ENCODE measurements at places on chromosomes 13 and 19.

- no peak for DNase-seq
These were observed 35.6 kb upstream of the TPTE2 start for GRCh38 chr13:19596960-19597361.

DNA sequence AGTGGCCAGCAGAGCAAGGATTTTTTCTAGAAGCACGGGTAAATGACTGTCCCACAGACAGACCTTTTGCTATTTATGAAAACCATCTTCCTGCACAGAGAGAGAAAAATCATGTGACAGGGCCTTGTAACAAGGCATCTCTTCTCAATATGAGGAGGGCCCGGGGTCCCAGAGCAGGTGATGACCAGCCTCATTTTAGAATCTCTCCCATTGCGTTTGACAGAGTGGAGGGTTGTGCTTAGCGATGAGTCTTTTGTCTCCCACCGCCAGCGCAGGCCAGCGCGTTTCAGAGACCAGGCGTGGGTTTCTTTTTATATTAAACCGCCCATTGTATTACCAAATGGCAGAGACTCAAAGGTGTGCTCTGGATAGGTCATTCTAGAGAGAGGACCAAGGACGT, 97.4 kb upstream of the UBL3 start:
- no peak for DNase-seq

GRCh38 chr19:57512845-57513244, 13.1 kb downstream of the ZNF773 start:
- peak; percentile 10 for DNase-seq

- no peak for DNase-seq
These were observed 67.8 kb upstream of the ARHGEF7 start for GRCh38 chr13:111047326-111047725.

DNA sequence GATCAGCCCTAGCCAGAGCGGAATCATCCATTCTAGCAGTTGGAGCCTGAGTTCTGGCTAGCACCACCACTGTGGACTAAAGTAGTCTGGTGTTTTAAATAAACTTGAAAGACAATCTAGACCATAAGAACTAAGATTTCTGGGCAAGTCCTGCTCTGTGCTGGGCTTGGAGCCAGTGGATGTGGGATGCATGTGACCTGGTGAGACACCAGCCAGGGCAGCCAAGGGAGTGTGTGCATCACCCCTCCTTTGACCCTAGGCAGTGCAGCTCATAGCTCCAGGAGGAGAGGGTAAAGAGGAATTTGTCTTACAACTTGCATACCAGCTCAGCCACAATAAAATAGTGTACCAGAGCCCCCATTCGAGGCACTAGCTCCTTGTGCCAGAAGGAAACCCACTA, 21.0 kb downstream of the ITGBL1 start:
- DNase-seq: peak; percentile 57

DNA sequence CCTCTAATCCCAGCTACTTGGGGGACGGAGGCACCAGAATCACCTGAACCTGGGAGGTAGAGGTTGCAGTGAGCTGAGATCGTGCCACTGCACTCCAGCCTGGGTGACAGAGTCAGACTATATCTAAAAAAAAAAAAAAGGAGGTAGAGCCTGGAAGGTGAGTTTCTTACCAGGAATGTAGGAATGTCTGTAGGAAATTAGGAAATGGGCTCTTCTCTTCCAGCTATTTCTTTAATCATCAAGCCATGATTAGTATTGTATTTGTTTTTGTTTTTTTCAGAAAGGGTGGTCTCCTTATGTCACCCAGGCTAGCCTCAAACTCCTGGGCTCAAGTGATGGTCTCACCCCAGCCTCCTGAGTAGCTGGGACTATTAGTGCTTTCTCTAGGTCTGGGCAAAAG, 26.3 kb upstream of the SERP2 start:
- DNase-seq: no peak

GRCh38 chr19:45251452-45252354, 632 bp downstream of the MARK4 start:
- DNase-seq: peak; percentile 75

GRCh38 chr19:1495799-1496713, 5.1 kb downstream of the REEP6 start:
- DNase-seq: no peak

DNA sequence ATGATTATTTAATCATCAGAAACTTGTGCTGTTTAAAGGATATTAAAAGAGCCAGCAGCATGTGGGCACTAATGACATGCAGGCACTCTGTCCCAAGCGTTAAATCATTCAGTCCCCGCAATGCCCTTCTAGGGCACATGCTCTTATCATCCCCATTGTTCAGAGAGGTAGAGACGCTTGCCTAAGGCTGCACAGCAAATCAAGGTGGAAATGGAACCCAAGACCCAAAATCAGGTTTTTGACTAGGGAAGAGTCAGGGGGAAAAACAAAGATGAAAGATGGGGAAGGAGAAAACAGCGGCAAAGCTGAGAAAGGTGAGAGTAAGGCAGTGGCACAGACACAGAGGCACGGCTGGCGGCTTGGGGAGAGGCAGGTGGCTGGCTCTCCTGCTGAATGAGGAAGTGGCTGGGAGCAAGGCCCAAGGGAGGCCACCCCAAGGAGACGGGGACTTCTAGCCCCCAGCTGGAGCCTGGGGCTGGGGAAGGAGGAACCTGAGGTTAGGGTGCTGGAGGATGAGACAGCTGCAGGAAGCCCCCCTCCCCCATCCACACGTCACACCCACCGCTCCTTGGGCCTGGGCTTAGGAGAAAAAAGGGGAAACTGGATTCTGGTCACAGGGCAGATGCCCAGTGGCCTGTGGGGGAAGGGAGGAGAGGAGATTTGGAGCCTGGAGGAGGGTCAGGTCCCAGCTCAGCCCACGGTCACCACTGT, 1.0 kb upstream of the TYROBP start:
- DNase-seq: no peak

DNA sequence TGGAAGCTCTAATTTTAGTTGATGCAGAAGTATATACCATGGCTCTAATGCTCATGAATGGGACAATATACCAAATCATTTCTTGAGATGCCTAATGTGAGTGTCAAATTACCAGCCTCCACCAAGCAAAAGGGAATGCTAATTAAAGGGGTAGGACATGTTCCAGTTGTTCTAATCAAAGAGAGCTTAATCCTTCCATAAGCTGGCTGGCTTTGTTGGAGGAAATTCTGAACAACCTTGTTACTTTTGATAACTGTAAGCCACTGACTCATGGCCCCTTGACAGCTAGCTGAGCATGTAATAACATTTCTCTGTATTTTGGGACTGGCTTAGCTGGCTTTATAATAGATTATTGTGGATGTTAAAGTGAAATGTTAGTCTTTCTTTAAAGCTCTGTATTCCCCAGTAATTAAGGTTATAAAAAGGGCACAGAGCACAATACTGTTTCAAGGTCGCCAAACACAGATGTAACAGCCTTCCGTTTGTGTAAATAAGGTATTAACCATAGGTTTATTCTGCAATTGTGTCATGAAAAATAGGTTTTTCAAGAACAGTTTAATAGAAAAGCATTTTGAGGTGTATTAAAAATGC, 1194.0 kb downstream of the PCDH9 start:
- DNase-seq: peak; percentile 3

DNA sequence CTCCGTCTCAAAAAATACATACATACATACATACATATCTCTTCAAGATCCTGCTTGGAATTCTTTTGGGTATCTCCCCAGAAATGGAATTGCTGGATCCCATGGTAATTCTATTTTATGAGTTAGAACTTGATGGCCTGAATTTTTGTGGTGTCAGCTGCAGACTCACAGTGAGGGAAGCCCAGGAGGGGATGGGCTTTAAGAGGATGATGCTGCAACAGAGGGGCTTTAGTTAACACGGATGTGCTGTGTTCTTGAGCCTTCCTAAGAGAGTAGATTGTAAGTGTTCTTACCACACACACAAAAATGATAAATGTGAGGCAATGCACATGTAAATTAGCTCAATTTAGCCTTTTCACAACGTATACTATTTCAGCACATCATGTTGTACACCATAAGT, 31.8 kb downstream of the CACNG6 start:
- no peak for DNase-seq

DNA sequence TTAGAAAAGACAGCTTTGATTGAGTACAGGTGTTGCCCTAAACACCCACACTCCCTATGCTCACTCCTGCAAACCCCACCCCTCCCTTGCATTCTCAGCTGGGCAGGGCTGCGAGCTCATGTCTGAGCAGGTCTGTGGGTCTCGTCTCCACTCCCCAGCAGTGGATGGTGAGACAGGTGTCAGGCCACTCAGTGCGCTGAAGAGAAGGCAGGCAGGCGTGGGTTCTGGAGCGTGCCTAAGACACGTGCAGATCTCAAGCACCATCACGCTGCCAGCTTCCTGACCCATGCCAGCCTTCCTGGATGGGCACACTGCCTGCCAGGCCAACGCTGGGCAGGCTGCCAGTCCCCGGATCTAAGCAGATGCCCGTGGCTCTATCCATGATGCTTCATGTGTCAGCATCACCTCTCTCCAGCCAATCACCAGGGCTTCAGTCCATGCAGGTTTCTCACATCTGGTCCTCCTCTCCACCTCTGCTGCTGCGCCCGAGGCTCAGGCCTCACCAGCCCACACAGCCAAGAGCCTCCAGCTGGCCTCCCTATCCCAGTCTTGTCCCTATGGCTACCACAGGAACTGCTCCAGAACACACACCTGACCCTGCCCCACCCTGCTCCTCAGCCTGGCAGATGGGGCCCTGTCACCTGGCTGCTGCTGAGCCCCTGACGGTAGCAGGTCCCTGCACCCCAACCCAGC, 42.6 kb downstream of the EPS15L1 start:
- no peak for DNase-seq

DNA sequence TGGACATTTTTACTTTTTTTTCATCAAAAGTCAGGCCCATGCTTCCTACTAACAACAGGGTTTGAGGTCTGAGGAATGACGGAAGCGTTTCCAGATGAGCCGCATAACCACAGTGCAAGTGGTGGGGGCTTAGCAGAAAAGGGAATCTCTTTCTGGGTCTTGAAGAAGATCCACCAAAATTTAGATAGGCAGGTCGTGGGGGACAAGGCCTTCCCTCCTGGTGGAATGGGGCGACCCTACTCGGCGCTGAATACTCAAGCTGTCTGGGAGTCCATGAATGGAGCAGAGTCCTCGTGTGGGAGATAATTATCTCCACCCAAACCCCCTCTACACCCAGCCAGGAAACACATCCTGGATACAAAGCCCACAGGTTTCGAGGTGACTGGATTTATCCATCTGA, 36.9 kb downstream of the CARS2 start:
- no peak for DNase-seq

- DNase-seq: no peak
These were observed 35.4 kb downstream of the BRD4 start for GRCh38 chr19:15296841-15297415.

DNA sequence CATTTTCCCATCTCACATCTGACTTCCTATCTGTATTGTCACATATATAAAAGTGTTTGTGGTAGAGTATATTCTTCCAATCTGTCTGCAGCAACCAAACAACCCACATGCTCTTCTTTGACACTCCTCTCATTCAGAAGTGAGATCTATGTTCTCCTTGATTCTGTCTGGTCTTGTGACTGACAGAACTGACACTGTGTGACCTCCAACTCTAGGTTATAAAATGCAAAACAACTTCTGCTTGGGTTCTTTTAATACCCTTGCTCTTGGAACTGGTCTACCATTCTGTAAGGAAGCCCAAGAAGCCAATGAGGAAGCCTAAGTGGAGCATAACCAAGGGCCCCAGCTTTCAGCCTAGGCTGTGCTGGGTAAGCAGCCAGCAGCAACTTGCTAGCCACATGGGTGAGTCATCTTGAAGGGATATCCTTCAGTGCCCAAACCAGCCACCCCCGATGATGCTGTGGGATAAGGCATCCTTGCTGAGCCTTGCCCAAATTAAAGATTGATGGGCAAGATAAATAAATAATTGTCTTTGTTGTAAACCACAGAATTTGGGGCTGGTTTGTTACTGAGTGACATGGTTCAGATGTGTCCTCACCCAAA, 18.4 kb upstream of the ITM2B start:
- DNase-seq: no peak

GRCh38 chr13:93227878-93228642, 1.5 kb downstream of the GPC6 start:
- peak; percentile 90 for DNase-seq

DNA sequence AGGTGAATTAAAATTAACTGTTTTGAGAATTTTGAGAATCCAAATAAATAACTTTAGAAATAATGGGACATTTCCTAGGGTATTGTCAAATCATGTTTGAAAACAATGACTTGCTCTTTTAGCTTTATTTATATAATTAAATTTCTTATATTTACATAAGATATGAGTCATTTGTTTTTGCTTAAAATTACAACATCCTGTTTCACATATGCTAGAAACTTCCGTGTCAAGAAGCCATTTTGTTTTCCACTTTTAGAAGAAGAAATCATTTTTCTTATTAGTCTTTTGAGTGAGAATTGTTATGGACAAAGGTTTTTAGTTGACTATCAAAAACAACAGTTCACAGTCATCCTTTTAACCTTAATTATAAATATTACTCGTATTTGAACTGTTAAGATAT, 48.2 kb downstream of the DPY19L3 start:
- DNase-seq: peak; percentile 27

GRCh38 chr13:106383791-106384190, 151.7 kb downstream of the EFNB2 start:
- peak; percentile 9 for DNase-seq

- peak; percentile 75 for DNase-seq
These were observed 29.0 kb upstream of the SLITRK6 start for GRCh38 chr13:85828094-85828684.

- DNase-seq: no peak
These were observed at the start of gene TBCB for GRCh38 chr19:36115453-36116343. TSS of gene TBCB (plus strand) at chr19:36115468. CDS start at chr19:36115561, 93 bp downstream.

GRCh38 chr13:59464926-59465325, 698.8 kb downstream of the DIAPH3 start:
- DNase-seq: no peak

GRCh38 chr19:16074488-16075365, 1.6 kb upstream of the TPM4 start:
- no peak for DNase-seq

DNA sequence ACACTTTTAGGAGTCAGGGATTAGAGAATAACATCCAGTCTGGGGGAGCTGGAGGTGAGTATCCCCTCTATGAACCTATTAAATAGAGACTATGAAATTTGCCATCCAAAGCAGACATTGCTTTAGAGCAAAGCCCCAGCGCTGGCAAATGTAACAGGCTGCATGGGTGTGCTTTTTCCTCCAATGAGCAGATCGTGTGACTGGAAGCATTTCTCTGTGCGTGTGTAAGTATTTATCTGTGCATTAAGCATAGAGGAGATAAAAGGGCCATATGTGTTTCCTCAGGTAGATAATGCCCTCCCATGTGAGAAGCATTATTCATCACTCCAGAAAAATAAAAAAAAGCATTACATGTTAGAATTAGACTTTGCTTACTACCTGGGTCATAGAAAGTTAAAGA, 924 bp downstream of the TNFSF13B start:
- DNase-seq: no peak

- no peak for DNase-seq
These were observed 3.0 kb downstream of the LYPD3 start for GRCh38 chr19:43462383-43462782.

- peak; percentile 72 for DNase-seq
These were observed 36.4 kb downstream of the EPS15L1 start for GRCh38 chr19:16435238-16435917.

Data from adipocyte (in vitro differentiated cells).